ENCODE measurements at places on chromosomes 7 and 10. TPM values are rescaled to one million over a fixed set of nuclear protein-coding genes. Genes with fewer than 3 reads are reported as not detected.

DNA sequence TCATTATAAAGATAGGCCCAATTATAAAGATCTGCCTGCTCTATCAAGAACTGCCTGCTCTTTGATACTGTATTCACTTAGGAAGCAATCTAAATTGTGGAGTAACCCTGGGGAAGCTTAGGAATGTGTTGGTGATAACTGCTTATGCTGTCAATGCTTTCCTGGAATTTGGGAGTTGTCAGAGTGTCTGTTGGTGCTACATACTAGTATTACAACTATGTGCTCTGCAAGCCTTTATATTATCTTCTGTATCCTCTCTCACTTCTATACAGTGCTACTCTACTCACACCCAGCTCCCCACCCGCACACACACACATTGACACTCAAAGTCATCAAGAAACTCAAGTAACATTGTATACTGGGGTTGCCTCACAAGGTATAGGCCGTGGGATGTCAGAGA lies 6.1 kb downstream of the ZNF277 start:
- H3K27ac ChIP-seq, result no peak overlapping the region
- peaks cover 22% of the 10 kb centered on the region for H3K4me1 ChIP-seq
- H3K4me3 ChIP-seq, result no peak overlapping the region
- no peaks in the 10 kb centered on the region for H3K27me3 ChIP-seq
- DNase-seq, result no peak

DNA sequence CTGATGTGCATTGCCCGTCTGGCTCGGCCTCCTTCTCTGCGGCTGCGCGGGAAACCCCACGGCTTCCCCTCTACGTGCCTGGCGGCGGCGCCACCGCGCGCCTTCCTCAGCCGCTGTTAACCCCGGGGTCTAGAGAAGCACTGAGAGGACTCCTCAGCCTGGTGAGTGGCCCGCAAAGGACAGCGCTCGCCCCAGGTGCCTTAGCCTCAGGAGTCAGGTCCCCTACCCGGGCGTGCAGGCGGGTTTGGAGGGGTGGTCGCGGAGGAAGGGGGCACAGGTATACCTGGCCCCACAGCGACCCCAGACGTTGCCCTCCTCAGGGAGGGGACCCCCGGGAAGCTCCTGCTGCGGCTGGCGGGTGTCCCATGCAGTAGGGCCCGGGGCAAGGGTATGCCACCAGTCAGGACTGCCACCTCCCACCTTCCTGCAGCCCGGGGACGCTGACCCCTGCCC lies 51.0 kb downstream of the ARL5B start:
- H3K27ac ChIP-seq, result no peak overlapping the region
- H3K27me3 ChIP-seq, result no peaks in the 10 kb centered on the region

GRCh38 chr7:23712368-23713284 lies 2.6 kb downstream of the STK31 start:
- DNase-seq, result no peak
- H3K27me3 ChIP-seq, result no peaks in the 10 kb centered on the region
- H3K36me3 ChIP-seq, result no peaks in the 10 kb centered on the region

DNA sequence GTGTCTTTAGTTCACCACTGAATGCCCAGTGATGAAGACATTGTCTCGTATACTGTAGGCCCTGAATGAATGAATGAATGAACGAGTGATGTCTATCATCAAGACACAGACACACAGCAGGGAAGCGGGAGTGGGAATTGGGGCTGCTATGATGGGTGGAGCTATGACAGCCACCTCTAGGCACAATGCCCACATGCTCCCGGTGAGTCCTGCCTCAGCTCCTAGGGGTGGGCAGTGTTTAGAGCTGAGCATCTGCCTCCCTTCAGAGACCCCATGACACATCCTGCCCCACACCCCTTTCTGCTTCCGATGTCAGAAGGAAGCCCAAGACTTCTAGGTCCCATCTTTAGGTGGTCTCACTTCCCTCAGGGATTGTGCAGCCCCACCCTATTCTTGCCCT lies 714.1 kb downstream of the PARD3 start:
- no peak overlapping the region for H3K4me3 ChIP-seq
- H3K27ac ChIP-seq, result peak overlapping the region; percentile 61
- peaks cover 12% of the 10 kb centered on the region for H3K4me1 ChIP-seq
- no peak for DNase-seq

GRCh38 chr10:70299876-70300275 lies 16.1 kb upstream of the NPFFR1 start:
- no peak overlapping the region for H3K27ac ChIP-seq
- no peaks in the 10 kb centered on the region for H3K27me3 ChIP-seq
- no peak for DNase-seq
- no peaks in the 10 kb centered on the region for H3K36me3 ChIP-seq
- H3K4me1 ChIP-seq, result peaks cover 19% of the 10 kb centered on the region
- H3K4me3 ChIP-seq, result no peak overlapping the region

The PRRT4 gene
- total RNA-seq, result 0.26 TPM

The LRRC18 gene
- 0.96 TPM for total RNA-seq

The HOGA1 gene
- 2.3 TPM for total RNA-seq

Measured in upper lobe of right lung (tissue), 1 donor.